ENCODE measurements at places on chromosomes 3 and 15.

GRCh38 chr3:43769097-43769884 is 78.6 kb downstream of the ABHD5 start:
- DNase-seq = peak; percentile 99

GRCh38 chr3:56664823-56665222 is 18.2 kb downstream of the TASOR start:
- no peak for DNase-seq

DNA sequence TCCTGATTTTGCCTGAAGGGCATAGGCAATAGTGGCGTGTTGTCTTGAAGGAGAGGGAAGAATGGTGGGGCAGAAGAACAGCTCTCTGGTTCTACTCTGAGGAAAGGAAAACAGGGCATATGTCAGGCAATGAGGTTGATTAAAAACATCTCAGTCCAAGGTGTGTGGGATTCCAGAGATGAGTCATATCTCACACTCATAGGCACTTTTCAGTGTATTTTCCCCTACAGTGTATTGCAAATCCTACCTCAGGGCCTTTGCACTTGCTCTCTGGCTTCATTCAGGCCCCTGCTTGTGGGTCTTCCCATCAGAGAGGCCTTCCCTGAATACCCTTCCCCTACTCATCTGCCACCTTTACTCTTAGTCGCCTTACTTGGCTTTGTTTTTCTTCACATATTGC is 107.8 kb downstream of the SLCO3A1 start:
- DNase-seq = no peak

- DNase-seq = peak; percentile 39
These were observed 632 bp upstream of the COPS2 start for GRCh38 chr15:49155834-49156627.

DNA sequence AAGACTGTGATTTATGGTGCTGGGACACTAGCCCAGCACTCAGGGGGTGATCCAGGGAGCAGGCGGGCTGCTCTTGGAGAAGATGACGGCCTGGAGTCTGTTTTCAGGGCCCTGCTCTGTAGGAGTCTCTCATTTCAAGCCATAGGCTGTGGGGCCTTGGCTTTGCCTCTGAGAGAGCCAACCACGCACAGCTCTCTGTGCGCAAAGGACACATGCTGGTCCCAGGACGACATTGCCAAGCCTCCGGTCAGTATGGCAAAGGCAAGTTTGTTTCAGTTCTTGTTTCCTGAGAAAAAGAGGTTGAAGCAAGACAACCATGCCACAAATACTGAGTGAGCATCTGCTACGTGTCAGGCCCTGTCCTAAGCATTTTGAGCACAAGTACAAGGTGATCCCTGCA is 197.1 kb downstream of the EPHB1 start:
- no peak for DNase-seq

DNA sequence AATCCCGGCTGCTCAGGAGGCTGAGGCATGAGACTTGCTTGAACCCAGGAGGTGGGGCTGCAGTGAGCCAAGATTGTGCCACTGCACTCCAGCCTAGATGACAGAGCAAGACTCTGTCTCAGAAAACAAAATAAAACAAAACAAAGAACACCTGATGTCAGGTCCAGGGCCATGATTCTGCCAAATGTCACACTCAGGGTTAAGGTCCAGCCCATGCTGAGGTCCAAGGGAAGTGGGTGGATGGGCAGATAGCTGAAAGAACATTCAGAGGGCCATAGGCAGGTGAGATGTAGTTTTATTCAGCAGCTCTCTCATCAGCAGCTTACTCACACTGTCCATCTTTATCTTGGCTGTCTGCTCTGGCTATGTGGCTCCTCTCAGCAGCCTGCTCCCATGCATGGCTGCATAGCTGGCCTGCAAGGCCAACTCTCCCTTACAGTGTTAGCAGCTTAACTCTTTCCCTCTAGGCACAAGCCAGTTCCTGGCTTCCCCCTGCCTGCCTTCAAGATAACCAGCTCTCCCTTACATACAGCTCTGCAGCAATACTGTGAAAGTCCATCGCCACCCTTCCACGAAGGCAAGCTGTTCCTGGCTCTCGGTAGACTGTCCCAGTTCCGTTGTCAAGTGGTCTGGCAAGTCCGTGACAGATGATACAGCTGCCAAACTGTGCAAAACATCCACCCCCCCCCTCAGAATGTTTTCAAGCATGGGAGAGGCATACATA is 62.4 kb upstream of the SIAH2 start:
- DNase-seq = no peak

GRCh38 chr15:27094235-27094634 is 123.3 kb downstream of the GABRG3 start:
- DNase-seq = no peak

GRCh38 chr3:123884203-123884831 is at the start of gene MYLK:
TSS of gene MYLK (minus strand) at chr3:123884332. CDS start at chr3:123793841, 90,491 bp downstream.
- peak; percentile 79 for DNase-seq

GRCh38 chr3:54427941-54428871 is 305.9 kb downstream of the CACNA2D3 start:
- DNase-seq = no peak

- no peak for DNase-seq
These were observed 13.4 kb downstream of the UBP1 start for GRCh38 chr3:33426630-33427317.

GRCh38 chr3:39432342-39432741 is 25.8 kb downstream of the RPSA start:
- DNase-seq = no peak

- DNase-seq = no peak
These were observed 41.9 kb downstream of the GPD1L start for GRCh38 chr3:32148351-32148750.

GRCh38 chr3:67608034-67608433 is 46.4 kb downstream of the SUCLG2 start:
- DNase-seq = no peak

GRCh38 chr15:65630760-65631159 is 9.0 kb downstream of the SLC24A1 start:
- DNase-seq = no peak

GRCh38 chr3:134057006-134057653 is 27.4 kb upstream of the SLCO2A1 start:
- no peak for DNase-seq

- DNase-seq = no peak
These were observed 32.0 kb upstream of the APEH start for GRCh38 chr3:49641921-49642707.

- DNase-seq = no peak
These were observed 2.6 kb downstream of the HRG start for GRCh38 chr3:186668426-186668825.

GRCh38 chr3:171126478-171127209 is 100.1 kb upstream of the SLC2A2 start:
- DNase-seq = no peak

- no peak for DNase-seq
These were observed 141.5 kb upstream of the PLXND1 start for GRCh38 chr3:129747992-129748391.

GRCh38 chr3:148269816-148270215 is 427.9 kb upstream of the AGTR1 start:
- DNase-seq = no peak

- DNase-seq = no peak
These were observed 40.0 kb downstream of the ADAMTS9 start for GRCh38 chr3:64647825-64648224.

- no peak for DNase-seq
These were observed 13.1 kb downstream of the RYK start for GRCh38 chr3:134237454-134238145.

DNA sequence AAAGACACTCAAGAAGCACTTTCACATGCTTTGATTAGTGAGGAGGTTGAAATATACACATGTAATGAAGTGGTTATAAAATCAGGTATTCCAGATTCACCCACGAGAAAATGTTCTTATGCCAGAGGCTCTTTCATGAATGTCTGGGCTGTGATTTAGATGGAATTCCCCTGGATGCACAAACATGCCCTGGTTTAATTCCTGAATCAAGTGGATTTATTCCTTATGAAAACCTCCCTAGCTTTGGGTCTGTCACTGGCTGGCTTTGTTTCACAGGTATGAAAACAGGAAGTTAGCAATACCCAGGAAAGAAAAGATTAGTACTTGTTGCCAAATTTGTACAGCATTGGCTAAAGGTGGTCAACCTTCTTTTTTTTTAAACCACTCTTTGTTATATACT is 1123.0 kb downstream of the ROBO1 start:
- no peak for DNase-seq

GRCh38 chr3:184526088-184526433 is 35.5 kb upstream of the EPHB3 start:
- no peak for DNase-seq

GRCh38 chr3:134330883-134331810 is 43.1 kb downstream of the AMOTL2 start:
- no peak for DNase-seq

GRCh38 chr3:32143849-32144757 is 37.7 kb downstream of the GPD1L start:
- no peak for DNase-seq

- DNase-seq = no peak
These were observed 6.1 kb upstream of the MESP2 start for GRCh38 chr15:89770041-89770440.

- DNase-seq = no peak
These were observed 113.8 kb downstream of the FRMD5 start for GRCh38 chr15:44081026-44082013.

DNA sequence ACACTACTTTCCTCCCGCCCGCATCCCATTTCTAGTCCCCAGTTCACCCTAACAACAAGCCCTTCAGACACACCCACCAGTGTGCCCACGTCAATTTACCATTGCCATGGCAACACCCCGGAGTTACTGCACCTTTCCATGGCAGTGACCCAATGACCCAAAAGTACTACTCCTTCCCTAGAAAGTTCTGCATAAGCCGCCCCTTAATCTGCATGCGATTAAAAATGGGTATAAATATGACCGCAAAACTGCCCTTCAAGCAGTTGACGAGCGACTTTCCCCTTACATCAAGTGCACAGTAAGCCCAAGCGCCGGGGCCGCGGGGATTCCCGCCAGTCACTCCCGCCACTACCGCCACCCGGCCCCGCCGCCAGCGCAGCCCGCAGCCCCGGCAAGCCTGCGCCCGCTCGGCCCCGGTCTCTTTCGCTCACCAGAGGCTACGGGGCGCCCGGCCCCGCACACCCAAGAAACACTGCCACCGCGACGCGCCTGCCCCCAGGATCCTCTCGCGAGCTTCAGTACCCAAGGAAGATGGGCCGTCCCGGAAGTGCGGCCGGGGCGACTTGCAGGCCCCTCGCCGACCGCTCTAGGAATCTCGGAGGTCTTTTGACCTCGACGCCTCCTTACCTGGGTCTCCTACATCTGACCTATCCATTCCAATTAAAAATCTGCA is 27.2 kb upstream of the ZNF502 start:
- DNase-seq = peak; percentile 89

- DNase-seq = no peak
These were observed 145.5 kb downstream of the UACA start for GRCh38 chr15:70617911-70618287.

DNA sequence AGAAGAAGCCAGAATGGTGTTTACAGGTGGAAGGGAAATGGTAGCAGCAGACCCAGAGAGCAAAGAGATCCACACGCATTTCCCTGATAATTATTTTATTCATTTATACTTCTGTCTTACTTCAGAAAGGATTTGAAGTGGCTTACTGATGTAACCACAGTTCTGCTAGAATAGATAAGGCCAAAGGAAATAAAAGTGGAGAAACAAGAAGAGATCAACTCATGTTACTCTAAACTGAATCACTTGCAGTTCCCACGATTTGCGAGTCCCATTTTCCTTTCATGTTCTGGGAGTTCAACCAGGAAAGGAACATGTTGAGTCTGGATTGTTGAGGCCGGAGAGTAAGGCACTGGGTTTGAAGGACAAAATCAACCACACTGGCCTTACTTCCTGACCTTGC is 151.8 kb downstream of the MYRIP start:
- DNase-seq = no peak

- no peak for DNase-seq
These were observed 332.8 kb downstream of the ULK4 start for GRCh38 chr3:41629072-41629471.

GRCh38 chr3:48851407-48851806 is 3.7 kb upstream of the PRKAR2A start:
- no peak for DNase-seq

DNA sequence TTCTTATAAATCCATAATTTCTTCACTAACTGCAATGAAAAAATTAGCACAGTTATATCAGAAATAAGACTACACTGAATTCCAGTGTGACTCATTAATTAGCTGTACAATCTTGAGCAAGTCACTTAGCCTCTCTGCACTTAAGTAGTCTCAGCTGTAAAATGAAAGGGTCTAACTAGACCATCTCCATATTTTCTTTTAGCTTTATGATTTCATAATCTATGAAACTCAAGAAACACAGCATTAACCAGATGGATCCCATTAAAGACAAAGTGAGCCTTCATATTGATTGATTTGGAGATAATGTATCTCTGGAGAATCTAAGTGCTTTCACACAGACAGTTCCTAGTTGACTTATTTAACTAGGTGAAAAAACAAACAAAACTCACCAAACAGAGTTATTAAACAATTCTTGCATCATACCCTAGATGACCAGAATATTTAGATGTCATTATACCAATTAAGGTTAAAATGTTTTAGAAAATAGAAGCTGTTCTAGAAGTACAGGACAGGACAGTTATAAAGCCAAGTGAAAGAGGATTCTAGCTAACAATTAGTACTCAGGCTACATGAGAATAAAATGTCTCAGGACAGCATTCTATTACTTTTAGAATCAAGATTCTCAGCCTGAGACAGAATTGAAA is 11.2 kb downstream of the CSNK1G1 start:
- DNase-seq = no peak

GRCh38 chr15:74240897-74241614 is 4.9 kb downstream of the CCDC33 start:
- no peak for DNase-seq

DNA sequence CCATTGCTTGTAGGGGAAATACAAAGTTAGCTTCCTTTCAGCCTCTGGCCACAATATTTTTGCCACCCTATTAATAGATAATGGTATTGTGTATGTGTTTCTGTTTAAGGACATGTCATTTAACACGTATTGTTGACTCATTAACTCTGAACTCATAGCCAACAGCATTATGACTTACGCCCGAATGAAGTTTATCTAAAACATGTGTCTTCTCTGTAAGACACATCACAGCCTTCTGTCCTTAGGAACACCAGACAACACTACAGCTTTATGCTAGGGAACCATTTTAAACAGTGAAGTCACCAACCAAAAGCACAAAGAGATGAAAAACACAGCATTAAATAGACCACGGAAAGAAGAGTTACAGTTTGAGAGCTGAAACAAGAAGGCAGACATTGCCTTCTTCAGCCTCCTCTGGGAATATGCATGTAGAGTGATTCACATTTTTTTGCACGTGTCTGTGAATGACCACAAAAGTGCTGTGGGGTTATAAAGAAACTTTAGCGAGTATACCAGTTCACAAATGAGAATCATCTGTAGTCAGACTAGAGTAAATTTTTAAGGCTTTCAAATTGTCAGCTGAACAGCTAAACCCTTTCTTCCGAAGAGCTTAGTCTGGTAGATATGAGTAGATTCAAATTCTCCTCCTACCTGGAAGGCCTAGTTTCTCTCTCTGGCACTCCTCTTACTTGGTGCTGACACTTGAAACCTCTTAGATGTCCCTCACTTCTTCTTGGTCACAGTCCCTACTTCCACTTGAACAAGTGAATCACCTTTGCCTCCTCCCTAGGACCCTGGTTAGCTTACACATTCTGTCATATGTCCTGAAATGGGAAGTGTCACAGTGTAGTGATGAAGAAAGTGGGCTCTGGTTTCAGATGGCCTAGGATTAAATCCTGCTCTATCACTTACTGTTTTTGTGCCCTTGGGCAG is 32.2 kb downstream of the MCTP2 start:
- DNase-seq = no peak

- no peak for DNase-seq
These were observed 406.9 kb upstream of the TBL1XR1 start for GRCh38 chr3:177604181-177604580.
